Temporal lobe (tissue), 4 donors: ENCODE measurements at places on chromosomes 6 and 20. TPM values are rescaled to one million over a fixed set of nuclear protein-coding genes. Genes with fewer than 3 reads are reported as not detected.

The GATA5 gene
- total RNA-seq = not detected

The SLC16A10 gene
- 7.6 TPM for total RNA-seq

The SLC35B3 gene
- 10.1 TPM for total RNA-seq

The WFDC9 gene
- not detected for total RNA-seq

The ECT2L gene
- total RNA-seq = 0.98 TPM
